ENCODE measurements at places on chromosomes 12 and 14. TPM values are rescaled to one million over a fixed set of nuclear protein-coding genes. Genes with fewer than 3 reads are reported as not detected.

The GDF3 gene
- total RNA-seq = not detected

The FNTB gene
- total RNA-seq = 10.2 TPM

The LIN7A gene
- not detected for total RNA-seq

The KRT75 gene
- total RNA-seq = not detected

The INHBC gene
- total RNA-seq = 0.17 TPM

The KLRC1 gene
- total RNA-seq = not detected

The KIF5A gene
- 0.56 TPM for total RNA-seq

The DAO gene
- not detected for total RNA-seq

The STRN3 gene
- 43.9 TPM for total RNA-seq

The P2RX7 gene
- total RNA-seq = 6.8 TPM

DNA sequence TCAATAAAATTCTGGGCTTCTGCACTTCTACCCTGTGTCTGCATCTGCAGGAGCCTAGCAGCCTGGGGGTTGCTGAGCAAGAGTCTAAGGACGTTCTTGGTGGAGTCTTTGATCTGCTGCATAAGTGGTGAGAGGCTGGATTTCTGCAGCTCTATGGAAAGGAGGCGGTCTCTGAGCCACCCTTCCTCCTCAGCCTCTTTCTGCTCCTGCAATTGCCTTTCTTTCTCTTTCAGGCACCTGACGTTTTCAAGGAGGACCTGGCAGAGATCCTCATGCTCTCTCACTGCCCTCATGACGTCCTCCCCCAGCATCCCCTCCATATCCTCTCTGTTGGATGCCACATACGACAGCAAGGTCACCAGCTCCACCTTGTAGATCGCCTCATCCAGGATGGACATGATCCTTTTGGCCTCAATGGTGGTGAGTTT is 13.6 kb upstream of the TPCN1 start:
- peaks cover 46% of the 10 kb centered on the region for H3K4me1 ChIP-seq
- no peak for DNase-seq
- peak overlapping the region; percentile 91 for H3K27ac ChIP-seq
- no peaks in the 10 kb centered on the region for H3K27me3 ChIP-seq

- H3K4me3 ChIP-seq = no peak overlapping the region
- H3K27ac ChIP-seq = no peak overlapping the region
- peak; percentile 31 for DNase-seq
- peaks cover 15% of the 10 kb centered on the region for H3K4me1 ChIP-seq
Measured at GRCh38 chr12:66708704-66709456, 30.0 kb upstream of the GRIP1 start.

DNA sequence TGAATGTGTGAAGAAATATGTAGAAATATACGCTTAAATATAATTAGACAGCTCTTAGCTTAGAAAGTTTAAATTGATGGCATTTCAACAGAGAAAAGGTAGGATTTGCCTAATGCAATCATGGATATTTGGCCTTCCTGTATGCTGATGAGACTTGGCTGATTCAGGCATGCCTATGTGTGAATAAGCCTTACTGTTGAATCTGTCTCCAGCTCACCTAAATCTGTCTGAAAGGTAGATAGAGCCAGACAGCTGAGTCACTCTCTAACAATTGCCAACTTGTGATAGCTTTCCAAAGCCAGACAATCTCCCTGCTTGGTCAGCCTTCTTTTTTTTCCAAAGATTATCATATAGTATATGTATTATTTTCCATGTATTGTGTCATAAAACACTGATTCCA is 92.8 kb upstream of the FLRT2 start:
- no peaks in the 10 kb centered on the region for H3K4me1 ChIP-seq
- no peak for DNase-seq
- H3K27me3 ChIP-seq = no peaks in the 10 kb centered on the region
- no peak overlapping the region for H3K4me3 ChIP-seq
- H3K36me3 ChIP-seq = no peaks in the 10 kb centered on the region

- H3K4me3 ChIP-seq = no peak overlapping the region
- no peaks in the 10 kb centered on the region for H3K36me3 ChIP-seq
- H3K27me3 ChIP-seq = no peaks in the 10 kb centered on the region
- no peaks in the 10 kb centered on the region for H3K4me1 ChIP-seq
- H3K27ac ChIP-seq = no peak overlapping the region
Measured at GRCh38 chr12:24062642-24063245, 113.3 kb upstream of the SOX5 start.

DNA sequence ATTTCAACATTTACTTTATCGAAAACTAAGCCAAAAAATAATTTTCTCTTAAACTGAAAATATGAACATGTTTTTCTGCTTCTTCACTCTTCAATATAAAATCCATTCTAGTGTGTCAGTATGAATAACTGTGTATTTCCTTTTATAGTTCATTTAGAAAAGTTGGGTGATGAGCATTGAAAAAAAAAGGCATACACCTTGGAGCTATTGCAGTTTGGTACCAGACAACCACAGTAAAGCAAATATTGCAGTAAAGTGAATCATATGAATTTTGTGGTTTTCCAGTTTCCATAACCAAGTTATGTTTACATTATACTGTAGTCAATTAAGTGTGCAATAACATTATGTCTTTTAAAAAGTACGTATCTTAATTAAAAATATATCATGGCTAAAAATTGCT is 195.0 kb upstream of the FOXG1 start:
- no peaks in the 10 kb centered on the region for H3K36me3 ChIP-seq
- H3K27ac ChIP-seq = no peak overlapping the region
- no peak for DNase-seq
- no peaks in the 10 kb centered on the region for H3K4me1 ChIP-seq

DNA sequence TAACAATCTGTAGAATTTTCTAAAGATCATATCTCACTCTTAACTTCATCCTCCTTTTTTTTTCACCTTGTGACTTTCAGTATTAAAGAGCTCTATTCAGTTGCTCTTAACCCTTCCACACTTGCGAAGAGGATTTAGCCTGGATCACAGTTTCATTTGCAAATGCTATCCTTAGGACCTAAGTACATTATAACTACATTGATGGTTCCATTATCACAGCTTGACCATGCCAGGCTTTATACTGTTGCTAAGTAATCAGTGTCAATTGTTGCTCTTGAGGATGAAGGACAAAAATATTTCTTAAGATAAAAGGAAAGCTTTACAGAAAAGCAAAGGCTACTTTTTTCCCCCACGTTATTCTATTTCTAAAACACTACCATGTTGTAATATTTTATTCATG is 122.2 kb downstream of the PDZRN4 start:
- DNase-seq = no peak
- H3K4me3 ChIP-seq = no peak overlapping the region
- H3K36me3 ChIP-seq = no peaks in the 10 kb centered on the region
- H3K4me1 ChIP-seq = no peaks in the 10 kb centered on the region

DNA sequence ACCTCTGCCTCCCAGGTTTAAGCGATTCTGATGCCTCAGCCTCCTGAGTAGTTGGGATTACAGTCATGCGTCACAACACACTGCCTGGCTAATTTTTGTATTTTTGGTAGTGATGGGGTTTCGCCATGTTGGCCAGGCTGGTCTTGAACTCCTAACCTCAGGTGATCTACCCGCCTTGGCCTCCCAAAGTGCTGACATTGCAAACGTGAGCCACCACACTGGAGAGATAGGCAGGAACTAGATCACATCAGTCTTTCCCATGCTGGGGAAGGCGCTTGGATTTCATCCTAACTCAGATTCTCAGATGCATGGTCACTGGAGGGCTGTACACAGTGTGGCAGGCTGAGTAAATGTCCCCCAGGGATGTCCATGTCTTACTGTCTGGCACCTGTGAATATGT is 18.0 kb upstream of the ORAI1 start:
- no peak overlapping the region for H3K4me3 ChIP-seq
- H3K27me3 ChIP-seq = no peaks in the 10 kb centered on the region
- DNase-seq = no peak
- H3K36me3 ChIP-seq = no peaks in the 10 kb centered on the region
- H3K27ac ChIP-seq = no peak overlapping the region
- no peaks in the 10 kb centered on the region for H3K4me1 ChIP-seq

- H3K36me3 ChIP-seq = no peaks in the 10 kb centered on the region
- H3K4me1 ChIP-seq = no peaks in the 10 kb centered on the region
- H3K27ac ChIP-seq = no peak overlapping the region
- no peak for DNase-seq
Measured at GRCh38 chr14:26370115-26370514, 227.7 kb downstream of the NOVA1 start.

- H3K27ac ChIP-seq = no peak overlapping the region
- H3K36me3 ChIP-seq = no peaks in the 10 kb centered on the region
- H3K4me1 ChIP-seq = no peaks in the 10 kb centered on the region
Measured at GRCh38 chr14:96114002-96114401, 74.8 kb downstream of the C14orf132 start.

DNA sequence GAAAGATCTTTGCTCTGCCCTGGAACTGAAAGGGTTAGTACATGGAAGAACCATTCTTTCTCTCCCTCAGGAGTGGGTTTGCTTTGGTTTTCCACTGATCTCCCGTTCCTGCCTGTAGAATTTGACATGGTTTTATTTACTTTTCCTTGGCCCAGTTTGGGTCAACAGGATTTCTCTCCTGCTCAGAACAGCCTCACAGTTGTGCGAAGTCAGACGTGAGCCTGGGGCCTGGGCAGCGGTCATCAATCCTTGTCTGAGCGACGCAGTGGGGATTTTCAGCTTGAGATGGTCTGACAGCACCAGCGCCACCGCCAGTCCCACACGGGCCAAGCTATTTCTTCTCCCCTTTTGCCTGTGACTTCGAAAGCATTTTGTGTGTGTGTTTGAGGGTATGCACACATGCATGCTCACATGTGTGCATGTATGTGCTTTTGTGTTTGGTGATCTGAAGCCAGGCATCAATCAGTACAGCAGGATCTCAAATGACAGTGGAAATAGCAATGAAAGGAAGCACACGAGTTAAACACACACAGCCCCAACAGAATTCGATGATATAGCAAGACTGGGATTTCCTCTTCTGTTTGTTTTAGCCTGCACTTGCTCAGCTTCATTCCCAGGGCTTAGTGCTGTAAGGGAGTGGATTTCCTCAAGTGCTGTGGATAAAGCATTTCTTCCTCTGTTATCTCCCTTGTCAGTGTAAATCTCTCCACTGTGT is 58.3 kb downstream of the SMOC1 start:
- H3K27ac ChIP-seq = no peak overlapping the region
- H3K27me3 ChIP-seq = no peaks in the 10 kb centered on the region
- no peak for DNase-seq
- no peaks in the 10 kb centered on the region for H3K4me1 ChIP-seq

GRCh38 chr14:92965281-92965680 is 42.3 kb downstream of the CHGA start:
- H3K36me3 ChIP-seq = peaks cover 16% of the 10 kb centered on the region
- no peak overlapping the region for H3K27ac ChIP-seq
- no peak overlapping the region for H3K4me3 ChIP-seq
- no peak for DNase-seq
- no peaks in the 10 kb centered on the region for H3K27me3 ChIP-seq

DNA sequence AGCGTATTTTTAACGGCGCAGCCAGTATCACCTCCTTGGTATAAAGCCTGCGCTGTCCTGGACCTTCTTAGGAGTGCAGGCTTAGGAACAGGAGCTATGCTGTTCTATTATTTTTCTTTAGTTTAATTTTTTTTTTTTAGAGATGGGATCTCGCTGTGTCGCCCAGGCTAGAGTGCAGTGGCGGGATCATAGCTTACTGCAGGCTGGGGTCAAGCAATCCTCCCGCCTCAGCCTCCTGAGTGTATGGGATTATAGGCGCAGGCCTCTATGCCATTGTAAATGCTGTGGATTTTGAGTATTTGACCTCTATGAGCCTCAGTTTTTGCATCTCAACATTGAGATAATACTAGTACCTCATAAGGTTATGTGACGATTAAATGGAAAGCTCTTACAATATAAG is 4.1 kb downstream of the OR10AD1 start:
- H3K36me3 ChIP-seq = no peaks in the 10 kb centered on the region
- H3K4me3 ChIP-seq = peak overlapping the region; percentile 98
- H3K27ac ChIP-seq = peak overlapping the region; percentile 97
- H3K27me3 ChIP-seq = no peaks in the 10 kb centered on the region
- DNase-seq = no peak

- H3K27ac ChIP-seq = no peak overlapping the region
- H3K4me3 ChIP-seq = no peak overlapping the region
- no peak for DNase-seq
- H3K36me3 ChIP-seq = peaks cover 11% of the 10 kb centered on the region
Measured at GRCh38 chr12:95516757-95517156, 34.5 kb downstream of the USP44 start.

GRCh38 chr14:23568600-23569331 is 1.2 kb upstream of the AP1G2 start:
- DNase-seq = peak; percentile 41
- H3K27ac ChIP-seq = no peak overlapping the region
- no peak overlapping the region for H3K4me3 ChIP-seq
- peaks cover 19% of the 10 kb centered on the region for H3K27me3 ChIP-seq

- DNase-seq = no peak
- no peak overlapping the region for H3K4me3 ChIP-seq
- H3K27ac ChIP-seq = no peak overlapping the region
- H3K4me1 ChIP-seq = peaks cover 16% of the 10 kb centered on the region
Measured at GRCh38 chr14:69708586-69709560, 58.1 kb upstream of the SRSF5 start.

DNA sequence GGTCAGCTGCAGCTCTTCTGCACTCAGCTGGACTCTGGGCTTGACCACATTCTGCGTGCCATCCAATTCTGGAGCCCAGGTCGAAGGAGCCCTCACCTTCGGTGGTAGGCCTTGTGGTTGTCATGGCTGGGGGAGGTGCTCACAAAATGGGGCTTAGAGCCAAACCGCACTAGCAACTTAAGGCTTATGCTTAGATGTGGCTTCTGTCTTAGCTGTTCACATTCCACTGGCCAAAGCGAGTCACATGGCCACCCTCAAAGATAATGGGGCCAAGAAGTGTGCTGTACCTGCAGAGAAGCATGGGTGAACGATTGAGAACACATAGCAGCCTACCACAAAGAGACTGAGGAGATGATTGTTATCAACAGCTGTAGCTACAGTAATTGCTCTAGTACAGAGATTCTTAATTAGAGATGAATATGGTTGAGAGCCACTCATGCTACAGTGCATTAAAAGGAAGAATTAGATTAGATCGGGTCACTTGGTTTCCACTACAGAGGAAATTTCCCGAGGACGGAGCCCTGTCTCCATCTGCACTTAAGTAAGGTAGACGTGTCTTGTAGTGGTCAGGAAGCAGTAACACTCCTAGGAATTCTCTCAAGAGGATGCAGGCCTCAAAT is 334.6 kb upstream of the FKBP4 start:
- H3K27me3 ChIP-seq = no peaks in the 10 kb centered on the region
- H3K4me3 ChIP-seq = no peak overlapping the region
- H3K36me3 ChIP-seq = no peaks in the 10 kb centered on the region
- no peaks in the 10 kb centered on the region for H3K4me1 ChIP-seq

DNA sequence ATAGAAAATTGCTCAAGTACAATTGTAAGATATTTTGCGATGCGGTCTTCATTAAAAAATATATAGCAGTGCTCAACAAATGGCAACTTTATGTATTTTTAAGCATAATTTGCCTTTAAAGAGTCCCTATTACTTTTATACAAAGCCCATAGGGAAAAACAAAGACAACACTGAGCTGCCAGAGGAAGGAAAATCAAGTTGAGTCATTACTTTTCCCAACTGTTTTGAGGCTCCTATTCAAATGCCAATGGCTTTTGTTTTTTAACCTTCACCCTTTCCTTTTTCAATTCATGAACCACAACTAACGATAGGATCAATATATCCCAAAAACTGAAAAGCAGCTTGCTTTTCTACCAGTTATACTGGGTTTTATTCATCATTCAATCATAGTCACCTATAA is 157.6 kb upstream of the PLEKHA5 start:
- no peaks in the 10 kb centered on the region for H3K27me3 ChIP-seq
- H3K27ac ChIP-seq = no peak overlapping the region
- no peaks in the 10 kb centered on the region for H3K36me3 ChIP-seq
- no peaks in the 10 kb centered on the region for H3K4me1 ChIP-seq

GRCh38 chr12:25926536-25926935 is 31.9 kb upstream of the RASSF8 start:
- no peak overlapping the region for H3K27ac ChIP-seq
- H3K4me1 ChIP-seq = no peaks in the 10 kb centered on the region
- H3K36me3 ChIP-seq = no peaks in the 10 kb centered on the region
- no peak overlapping the region for H3K4me3 ChIP-seq
- no peaks in the 10 kb centered on the region for H3K27me3 ChIP-seq
